ENCODE measurements at places on chromosomes 12 and 14.

GRCh38 chr12:6788972-6789924 lies at the start of gene CD4:
TSS of gene CD4 (plus strand) at chr12:6789528. CDS start at chr12:6800139, 10,611 bp downstream.
- DNase-seq, result no peak

DNA sequence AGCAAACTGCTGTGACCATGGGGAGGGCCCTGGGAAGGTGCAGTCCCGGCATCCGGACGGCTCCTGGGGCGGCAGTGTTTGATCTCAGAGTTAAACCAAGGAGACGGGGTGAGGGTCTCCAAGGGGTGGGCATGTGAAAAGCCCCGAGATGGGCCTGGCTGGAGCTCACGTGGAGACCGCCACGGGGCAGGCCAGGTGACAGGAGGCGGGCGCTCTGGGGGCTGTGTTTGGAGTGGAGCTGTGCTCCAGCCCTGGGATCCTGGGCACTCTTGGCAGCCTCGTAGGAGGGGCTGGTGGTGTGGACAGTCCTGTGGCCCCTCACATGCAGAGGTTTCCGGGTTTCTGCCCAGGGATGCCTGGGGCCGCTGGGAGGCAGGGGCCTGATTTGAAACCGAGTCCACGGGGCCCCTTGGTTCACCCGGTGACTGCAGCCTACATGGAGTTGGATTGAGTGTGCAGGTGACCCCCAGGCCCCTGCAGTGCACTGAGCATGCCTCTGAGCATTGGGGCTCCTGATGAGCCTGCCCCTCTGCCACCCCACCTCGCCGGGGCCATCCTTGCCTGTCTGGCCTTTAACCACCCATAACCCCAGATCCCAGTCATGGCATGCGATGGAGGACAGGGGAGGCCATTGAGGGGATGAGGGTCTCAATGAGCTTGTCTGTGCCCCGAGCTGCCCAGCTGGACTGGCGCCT lies 8.4 kb downstream of the KIF26A start:
- DNase-seq, result no peak

DNA sequence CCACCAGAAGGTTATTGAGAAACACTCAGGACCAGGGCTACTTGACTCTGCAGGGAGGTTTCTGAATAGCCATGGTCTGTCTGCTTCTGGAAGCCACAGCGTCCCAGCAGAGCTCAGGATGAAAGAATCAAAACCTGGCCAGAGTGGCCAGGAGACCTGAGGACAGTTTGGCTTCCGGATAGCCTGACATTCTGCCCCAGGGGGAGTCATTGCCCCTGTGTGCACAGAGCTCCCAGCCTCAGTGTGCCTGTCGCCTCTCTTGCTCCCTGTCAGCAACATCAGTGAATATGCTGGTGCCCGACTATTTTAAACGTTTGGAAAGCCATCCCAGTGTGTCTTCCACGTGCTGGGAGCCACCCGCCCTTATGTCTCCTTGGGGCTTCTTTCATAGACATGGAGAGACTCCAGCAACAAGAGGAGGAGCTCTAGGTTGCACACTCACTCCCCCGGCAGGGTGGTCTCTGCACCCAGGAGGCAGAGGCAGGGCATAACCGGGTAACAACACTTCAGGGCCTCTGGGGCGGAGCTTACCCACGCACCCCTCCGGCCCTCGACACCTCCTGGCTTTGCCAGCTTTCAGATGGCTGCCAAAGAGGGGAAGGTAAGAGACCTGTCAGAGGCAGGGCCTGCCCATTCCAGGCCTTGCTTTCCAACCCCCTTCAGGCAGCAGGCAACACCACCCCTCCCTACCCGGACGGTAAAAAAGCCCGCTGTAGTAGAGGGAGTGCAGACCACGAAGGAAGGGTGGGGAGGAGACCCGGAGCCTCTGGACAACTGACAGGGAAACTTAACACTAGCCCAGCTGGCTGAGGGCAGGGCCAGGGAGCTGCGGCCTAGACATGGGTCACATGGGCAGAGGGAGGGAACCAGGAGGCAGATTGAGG lies 19.0 kb upstream of the SLC6A12 start:
- DNase-seq, result peak; percentile 73

DNA sequence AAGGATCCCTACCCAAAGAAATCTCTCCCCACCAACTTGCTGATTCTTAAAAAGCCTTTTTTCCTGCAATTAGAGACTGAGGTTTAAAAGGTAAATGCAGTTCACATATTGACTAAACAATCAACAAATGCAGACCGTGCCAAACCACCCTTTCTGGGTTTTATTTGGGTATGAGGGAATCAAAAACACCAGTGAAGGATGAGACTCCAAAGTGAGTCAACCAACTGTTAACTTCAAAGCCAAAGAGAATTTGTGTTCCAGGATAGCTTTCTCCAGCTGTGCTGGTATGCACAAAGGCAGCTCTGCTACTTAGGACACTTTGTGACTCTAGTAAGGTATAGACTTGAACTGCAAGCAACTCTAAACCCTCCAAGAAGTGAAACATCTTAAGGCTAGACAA lies 39.4 kb downstream of the RPS29 start:
- no peak for DNase-seq

DNA sequence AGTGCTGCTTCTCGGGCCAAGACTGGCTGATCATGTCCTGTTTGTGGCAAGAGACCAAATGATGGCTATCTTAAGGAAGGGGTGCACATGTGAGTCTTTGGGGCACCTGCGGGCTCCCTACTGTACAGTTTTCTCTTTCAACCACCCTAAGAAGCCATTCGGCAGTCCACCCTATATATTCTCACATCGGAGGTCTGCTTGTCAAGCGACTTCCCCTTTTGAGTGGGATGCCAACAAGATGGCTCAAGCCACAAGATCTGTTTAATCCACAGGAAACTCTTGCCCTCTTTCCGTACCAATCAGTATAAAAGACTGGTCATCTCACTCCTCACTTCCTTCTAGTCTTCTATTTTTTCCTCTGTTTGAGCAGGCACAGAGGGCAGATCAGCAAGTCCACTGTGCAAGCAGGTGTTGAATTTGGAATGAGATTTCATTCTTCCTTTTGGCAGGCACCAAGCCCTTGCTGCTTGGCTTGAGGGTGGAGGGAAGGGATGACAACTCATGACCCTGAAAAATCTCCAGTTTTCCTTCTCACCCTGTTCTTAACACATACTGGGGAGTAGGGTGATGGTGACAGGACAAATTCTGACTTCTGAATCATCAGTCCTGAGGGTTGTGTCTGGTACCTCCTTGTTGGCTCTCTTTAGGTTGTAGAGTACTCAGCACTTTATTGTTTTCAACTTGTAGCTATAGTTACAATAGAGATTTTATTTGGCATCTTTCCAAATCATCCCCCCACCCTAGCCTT lies 17.6 kb downstream of the LACRT start:
- DNase-seq, result no peak

DNA sequence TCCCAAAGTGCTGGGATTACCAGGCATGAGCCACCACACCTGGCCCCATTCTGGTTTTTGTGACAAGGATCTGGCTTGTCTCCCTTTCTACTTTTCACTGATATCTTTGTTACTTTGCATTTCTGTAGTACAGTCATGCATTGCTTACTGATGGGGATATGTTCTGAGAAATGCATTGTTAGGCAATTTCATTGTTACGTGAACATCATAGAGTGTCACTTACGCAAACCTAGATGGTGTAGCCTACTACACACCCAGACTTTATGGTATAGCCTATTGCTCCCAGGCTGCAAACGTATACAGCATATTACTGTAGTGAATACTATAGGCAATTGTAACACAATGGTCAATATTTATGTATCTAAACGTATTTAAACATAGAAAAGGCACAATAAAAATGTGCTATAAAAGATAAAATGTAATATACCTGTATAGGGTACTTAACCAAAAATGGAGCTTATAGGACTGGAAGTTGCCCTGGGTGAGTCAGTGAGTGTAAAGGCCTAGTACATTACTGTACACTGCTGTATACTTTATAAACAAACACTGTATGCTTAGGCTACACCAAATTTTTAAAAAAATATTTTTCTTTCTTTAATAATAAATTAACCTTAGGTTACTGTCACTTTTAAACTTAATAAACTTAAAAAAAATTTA lies 16.0 kb downstream of the MRPL42 start:
- no peak for DNase-seq

DNA sequence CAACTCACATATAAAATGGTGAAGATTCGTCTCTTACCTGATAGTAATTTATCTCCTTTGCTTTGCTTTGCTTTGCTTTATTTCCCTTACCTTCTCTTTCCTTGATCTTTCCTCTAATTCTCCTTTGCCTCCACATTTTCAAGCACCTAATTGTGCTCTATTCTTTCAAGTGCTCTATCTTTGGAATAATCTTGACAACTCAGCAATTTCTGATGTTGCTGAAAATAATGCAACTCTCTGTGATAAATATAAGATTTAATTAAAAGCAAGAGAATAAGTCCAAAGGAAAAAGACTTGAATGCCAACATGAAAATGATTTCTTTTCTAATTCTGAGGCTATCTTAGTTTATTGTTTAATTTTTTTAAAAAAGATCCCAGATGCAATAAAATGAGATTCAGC lies 139.5 kb upstream of the SYT1 start:
- DNase-seq, result no peak

- DNase-seq, result peak; percentile 72
These were observed 12.9 kb downstream of the SPRYD3 start for GRCh38 chr12:53065975-53066931.

- DNase-seq, result no peak
These were observed 26.8 kb downstream of the PRDM4 start for GRCh38 chr12:107734139-107734538.
